SJCRH30 (cell line): ENCODE measurements at places on chromosomes 1 and 21. TPM values are rescaled to one million over a fixed set of nuclear protein-coding genes. Genes with fewer than 3 reads are reported as not detected.
A peak's percentile ranks its signal among the peaks of the same experiment; 100 is the strongest.

DNA sequence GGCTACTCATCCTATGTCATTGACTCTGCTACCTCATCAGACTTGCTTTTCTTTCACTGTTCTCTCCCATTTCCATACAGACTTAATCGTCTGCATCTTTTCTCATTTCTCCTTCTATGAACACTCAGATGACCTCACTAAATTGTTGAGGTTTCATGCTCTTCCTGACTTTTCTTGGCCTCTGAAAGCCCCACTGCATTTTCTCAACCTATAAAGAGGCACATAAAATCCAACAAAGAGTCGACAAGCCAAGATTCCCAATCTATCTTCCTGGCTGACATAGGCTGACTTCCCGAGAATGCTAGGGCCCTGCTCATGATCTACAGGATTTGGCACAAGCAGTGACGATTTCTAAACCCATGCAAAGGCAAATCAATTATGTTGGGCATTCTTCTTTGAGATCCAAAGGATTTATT is 280.8 kb upstream of the DPYD start:
- DNase-seq = no peak

DNA sequence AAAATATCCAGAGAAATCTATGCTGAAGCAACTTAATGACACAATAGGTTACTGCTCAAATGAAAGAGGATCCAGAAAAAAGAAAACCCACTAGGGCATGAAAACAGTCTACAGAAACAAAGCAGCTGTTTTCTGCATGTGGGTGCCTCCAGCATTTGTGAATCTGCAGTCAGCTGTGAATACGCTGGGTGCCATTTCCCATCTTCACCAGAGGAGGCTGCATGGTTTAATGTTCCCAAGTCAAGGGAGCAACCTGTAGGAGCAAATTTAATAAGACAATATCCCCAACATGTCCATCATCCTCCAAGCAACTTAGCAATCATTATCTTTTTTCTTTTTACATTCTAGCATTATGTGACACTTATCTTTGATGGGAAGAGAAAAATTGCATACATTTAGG is 396.6 kb downstream of the BRINP2 start:
- peak; percentile 6 for DNase-seq

DNA sequence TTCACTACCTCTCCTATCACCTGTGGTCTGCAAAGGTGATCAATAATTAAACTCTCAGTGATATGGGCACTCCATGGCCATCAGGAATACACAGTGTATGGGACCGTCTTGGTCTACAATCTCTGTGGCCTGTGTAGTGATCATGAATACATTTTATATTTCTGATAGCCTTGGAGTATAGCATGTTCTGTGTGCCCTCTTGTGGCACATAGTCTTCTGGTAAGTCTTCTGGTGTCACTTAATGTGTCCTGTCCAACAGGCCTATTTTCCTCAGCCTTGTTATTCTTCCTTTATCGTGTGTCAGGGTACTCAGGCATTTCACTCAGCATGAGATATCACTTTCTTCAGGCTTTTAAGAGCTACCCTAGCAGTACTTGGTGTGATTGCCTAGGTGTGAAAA is 393.6 kb downstream of the AGBL4 start:
- peak; percentile 3 for DNase-seq

- no peak for DNase-seq
Measured at GRCh38 chr1:47782414-47783166, 214.6 kb downstream of the TRABD2B start.

DNA sequence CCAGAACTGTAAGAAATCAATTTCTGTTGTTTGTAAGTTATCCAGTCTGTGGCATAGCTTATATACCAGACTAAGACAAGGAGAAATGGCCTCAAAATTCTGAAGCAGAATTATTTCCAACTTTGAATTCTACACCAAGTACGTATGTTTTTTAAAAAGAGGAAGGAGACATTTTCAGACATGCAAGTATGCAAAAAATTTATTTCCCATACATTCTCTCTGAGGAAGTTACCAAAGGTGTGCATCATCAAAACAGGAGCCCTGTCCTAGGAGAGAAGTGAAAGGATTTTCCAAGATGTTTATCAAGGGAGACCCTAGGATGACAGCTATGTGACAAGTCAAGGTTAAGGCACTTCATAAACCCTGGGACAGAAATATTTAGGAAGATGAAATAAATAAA is 49.3 kb upstream of the RABGAP1L start:
- DNase-seq = no peak

DNA sequence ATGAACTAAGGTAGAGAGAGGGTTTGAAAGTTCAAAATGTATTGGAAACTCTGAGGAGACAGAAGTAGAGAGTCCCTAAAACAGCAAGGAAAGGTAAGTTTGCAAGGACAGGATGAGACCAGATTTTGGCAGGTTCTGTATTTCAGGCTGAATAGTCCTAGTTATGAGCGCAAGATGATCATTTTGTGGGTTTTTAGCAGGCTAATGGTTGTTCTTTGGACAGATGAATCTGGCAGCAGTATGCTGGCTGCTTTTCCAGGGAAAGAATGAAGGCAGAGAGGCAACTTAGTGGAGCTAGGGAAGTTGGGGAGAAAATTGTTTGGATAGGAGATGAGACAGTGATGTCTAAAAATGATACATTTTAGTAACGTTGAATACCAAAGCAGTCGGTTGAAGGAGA is 243.5 kb upstream of the NRIP1 start:
- DNase-seq = no peak

GRCh38 chr1:68620571-68620970 is 123.7 kb upstream of the DEPDC1 start:
- no peak for DNase-seq

- no peak for DNase-seq
Measured at GRCh38 chr21:46161633-46162592, 6.5 kb upstream of the FTCD start.

DNA sequence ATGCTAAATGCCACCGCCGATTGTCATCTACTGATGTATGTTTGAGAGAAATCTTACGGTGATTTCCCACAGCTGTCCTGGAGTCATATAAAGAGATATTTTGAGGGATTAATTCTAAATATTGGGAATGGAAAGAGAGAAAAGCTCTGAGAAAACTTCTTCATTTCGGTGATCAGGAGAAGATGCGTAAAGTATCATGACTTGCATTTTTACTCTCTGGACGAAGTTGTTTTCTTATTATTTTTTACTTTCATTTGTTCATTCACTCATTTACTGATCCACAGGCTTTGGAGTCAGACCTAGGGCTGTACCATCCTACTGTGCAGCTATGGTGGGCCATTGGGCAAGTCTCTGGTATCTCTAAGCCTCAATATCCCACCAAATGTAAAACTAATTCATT is 58.4 kb upstream of the RUNX1 start:
- DNase-seq = no peak

The SERTAD4 gene
- total RNA-seq = 0.20 and 0.30 TPM in 2 replicates

The ATP1A4 gene
- total RNA-seq = not detected in 2 replicates

The KCNE1 gene
- 0.06 and 0.13 TPM in 2 replicates for total RNA-seq

The PGD gene
- 316 and 350 TPM in 2 replicates for total RNA-seq
